ENCODE measurements at places on chromosomes 4 and X. TPM values are rescaled to one million over a fixed set of nuclear protein-coding genes. Genes with fewer than 3 reads are reported as not detected.

Gene XK
- 3.7 TPM for total RNA-seq

GRCh38 chrX:134847133-134847532 is 143.7 kb upstream of the SMIM10 start:
- DNase-seq: no peak

- DNase-seq: no peak
Observed at GRCh38 chr4:145418739-145419138, 62.9 kb upstream of the SMAD1 start.

GRCh38 chrX:104564921-104565703 is 887 bp upstream of the IL1RAPL2 start:
- no peak for DNase-seq
